ENCODE measurements at places on chromosomes 5 and 9.

GRCh38 chr5:159104759-159105144 lies 5.0 kb upstream of the EBF1 start:
- DNase-seq, result no peak

- DNase-seq, result no peak
Observed at GRCh38 chr5:138978080-138978479, 102.9 kb upstream of the LRRTM2 start.

- DNase-seq, result no peak
Observed at GRCh38 chr9:22050924-22051323, 41.8 kb upstream of the CDKN2B start.

DNA sequence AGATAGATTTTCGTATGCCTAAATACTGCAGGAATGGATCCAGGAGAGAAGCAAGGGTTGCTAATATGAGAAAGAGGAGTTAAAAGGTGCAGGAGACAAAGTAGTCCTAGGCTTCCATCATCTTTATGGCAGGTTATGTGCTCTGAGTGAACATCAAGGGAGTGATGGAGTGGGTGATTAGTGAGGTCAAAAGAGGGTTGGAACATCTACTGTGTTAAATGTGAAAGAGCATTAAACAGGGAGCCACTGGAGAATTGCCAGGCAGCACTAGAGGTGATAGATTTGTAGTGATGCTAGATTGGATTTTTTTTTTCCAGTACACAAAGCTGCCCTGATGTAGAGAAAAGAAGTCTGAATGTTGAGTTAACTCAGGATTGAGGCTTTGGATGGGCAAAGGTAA lies 199.3 kb downstream of the NMUR2 start:
- DNase-seq, result no peak

DNA sequence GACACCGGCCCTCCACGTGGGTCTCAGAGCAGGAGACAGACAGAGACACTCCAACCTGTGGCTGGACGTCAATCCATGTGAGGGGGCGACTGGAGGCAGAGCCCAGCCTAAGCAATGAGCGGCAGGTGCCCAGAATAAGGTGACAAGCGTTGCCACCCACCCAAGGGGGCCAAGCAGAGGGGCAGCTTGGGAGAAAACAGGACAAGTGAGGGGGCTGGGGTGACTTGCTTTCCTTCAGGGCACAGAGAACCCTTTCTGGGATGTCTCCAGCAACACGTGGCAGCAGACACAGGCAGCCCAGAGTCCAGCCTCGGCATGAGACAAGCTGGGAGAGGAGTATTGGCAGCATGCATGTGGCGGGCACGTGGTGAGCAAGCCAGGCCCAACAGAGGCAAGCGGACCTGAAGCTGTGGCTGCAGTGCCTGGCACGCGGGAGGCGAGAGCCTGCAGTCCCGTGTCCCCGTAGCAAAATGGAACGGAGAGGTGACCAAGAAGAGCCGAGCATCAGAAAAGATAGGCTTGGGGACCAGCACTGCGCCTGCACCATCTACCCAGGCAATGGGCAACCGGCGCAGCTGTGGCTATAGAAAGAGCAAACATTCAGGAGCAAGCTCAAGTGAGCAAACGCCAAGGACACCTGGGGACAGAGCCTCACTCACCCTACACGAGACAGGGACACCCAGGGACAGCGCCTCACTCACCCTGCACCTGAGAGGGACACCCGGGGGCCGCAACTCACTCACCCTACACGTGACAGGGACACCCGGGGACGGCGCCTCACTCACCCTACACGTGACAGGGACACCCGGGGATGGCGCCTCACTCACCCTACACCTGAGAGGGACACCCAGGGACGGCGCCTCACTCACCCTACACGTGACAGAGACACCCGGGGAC lies 6.2 kb downstream of the TERT start:
- no peak for DNase-seq

DNA sequence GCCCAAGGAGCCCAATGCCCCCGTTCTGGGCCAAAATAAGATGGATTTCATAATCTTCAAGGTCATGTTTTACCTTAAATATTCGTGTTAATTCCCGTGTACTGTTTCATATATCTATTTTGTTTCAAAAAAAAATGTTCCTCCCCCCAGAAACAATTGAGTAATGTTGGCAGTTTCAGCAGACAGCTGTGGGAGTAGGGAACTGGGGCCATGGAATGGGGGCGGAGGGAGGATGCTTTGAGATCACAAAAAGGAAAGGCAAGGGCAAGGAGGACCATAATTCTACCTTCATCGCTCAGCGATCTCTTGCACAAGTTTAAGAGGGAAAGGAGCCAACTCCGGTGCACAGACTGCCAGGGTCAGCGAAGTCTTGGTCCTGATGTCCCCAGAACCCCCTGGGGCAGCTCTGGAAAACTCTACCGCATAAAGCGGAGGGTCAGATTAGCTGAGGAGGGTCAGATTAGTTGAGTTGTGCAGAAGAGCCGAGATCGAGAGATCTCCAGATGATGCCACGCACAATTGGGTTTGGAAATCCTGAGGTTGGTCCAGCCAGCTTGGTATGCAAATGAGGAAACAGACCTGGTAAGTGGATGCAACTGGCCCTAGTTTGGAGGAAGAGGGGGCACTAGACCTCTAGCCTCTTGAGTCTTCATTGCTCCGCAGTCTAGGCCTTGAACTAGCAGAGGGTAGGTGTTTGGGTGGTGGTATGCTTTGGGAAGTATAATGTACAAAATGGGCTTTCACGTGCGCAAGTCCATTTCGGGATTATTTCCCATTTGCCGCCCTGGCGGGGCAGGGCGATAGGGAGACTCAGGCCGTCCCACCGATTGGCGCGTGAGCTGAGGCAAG lies 24.0 kb downstream of the CDKN2A start:
- no peak for DNase-seq

DNA sequence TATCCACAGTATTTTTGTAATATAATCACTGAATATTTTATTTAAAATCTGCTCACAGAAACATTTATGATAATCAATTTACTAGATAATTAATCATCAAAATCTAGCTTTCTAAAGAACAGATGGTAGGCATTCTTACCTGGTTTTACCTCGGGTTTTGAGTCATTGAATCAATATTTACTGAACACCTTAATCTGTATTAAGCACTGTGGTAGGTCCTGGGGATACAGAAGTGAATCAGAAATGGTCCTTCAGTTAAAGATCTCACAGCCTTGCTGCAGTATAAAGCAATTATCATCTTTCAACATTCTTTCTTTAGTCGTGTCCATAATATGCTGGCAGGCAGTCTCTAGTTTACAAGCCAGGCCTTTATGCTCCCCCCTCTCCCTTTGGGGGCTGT lies 2.0 kb upstream of the MEIKIN start:
- no peak for DNase-seq

DNA sequence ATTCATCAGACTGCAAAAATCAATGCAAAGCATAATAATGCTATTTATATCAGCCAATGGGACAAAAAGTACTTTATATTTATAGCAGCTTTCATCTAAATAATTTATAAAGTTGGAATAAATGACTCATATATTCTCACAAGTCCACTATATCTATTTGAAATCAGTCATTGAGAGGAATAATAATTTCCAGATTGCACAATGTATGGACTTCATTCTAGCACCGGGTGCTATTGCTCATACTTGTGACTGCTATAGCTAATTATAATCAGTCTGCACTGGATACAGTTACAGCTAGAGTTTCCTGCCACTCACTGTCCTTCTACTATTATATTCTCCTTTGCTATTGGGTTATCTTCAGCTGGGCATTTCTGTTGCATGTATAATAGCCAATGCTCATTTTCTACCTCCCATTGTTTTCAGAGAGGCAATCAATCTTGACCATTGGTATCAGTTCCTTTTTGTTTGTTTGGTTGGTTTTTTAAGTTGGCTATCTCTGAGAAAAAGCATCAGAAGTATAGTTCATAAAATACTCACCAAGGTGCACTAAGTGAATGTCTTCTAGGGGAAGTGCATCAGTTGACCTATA lies 1.9 kb downstream of the CDH18 start:
- DNase-seq, result no peak

DNA sequence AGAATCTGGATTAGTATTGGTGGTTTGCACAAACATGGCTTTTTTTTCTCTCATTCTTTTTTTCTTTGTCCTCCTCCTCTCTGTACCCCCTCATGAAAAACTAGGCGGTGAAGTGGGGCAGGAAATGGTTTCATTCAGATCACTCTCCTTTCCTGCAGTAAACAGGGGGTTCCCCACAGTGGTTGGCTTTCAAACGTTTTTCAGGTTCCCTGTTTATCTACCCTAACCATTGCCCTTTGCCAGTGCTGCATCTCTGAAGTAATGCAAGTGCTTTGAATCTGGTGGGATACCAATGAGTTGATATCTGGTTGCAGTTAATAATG lies 29.8 kb downstream of the NR4A3 start:
- no peak for DNase-seq

DNA sequence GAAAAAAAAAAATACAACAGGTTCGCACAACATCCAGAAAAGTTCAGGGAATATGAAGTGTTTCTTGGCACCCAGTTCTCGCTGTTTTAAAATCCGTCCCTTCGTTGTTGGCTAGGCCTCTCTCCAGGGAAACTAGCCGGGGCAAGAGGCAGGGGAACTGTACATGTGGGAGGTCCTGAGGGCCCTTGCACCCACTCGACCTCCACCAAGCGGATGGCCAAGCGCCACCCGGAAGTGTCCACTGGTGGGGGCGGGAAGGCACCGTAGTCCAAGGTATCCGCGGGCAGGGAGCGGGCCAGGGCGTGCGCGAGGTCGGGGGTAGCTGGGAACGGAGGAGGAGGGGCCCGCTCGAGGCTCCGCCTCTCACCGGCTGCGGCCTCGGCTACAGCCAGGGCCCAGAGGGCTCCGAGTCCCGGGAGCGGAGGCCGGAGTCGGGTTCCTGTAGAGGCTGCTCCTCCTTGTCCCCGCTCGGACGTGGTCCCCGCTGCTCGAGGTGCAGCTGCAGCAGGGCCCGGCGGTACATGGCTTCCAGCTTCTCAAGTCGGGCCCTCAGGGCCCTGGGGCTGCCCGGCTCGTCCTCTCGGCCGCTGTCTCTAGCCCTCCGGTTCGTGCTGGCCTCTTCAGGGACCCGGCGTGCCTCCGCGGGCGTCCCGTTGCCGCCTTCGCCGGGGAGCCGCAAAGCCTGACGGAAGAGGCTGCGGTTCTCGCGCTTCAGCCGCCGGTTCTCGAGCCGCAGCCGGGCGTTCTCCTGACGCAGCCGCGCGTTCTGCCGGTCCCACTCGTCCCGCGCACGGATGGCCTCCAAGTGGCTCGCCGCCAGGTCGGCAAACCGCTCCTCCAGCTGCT lies 720 bp downstream of the TUSC1 start:
- DNase-seq, result no peak

DNA sequence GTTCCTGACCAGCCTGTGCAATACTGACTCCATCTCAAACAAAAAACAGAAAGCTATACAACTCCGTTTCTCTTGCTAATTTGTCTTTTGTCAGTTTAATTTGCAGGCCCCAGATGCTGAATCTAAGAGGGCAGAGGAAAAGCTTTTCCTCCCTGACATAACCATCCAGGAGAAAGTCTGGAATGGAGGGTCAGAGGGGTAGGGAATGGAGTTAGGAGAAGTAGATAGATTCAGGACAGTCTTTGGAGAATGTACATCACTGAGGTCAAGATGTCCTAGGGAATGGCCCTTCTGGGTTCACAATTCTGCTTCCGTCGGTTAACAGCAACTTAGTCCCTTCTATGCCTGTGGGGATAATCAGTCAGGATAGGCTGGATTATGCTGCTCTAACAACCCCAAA lies 6.6 kb upstream of the SQSTM1 start:
- no peak for DNase-seq

GRCh38 chr9:18907927-18908625 lies 124.9 kb downstream of the SAXO1 start:
- DNase-seq, result no peak

- no peak for DNase-seq
Observed at GRCh38 chr5:151093476-151093889, 12.6 kb upstream of the TNIP1 start.

DNA sequence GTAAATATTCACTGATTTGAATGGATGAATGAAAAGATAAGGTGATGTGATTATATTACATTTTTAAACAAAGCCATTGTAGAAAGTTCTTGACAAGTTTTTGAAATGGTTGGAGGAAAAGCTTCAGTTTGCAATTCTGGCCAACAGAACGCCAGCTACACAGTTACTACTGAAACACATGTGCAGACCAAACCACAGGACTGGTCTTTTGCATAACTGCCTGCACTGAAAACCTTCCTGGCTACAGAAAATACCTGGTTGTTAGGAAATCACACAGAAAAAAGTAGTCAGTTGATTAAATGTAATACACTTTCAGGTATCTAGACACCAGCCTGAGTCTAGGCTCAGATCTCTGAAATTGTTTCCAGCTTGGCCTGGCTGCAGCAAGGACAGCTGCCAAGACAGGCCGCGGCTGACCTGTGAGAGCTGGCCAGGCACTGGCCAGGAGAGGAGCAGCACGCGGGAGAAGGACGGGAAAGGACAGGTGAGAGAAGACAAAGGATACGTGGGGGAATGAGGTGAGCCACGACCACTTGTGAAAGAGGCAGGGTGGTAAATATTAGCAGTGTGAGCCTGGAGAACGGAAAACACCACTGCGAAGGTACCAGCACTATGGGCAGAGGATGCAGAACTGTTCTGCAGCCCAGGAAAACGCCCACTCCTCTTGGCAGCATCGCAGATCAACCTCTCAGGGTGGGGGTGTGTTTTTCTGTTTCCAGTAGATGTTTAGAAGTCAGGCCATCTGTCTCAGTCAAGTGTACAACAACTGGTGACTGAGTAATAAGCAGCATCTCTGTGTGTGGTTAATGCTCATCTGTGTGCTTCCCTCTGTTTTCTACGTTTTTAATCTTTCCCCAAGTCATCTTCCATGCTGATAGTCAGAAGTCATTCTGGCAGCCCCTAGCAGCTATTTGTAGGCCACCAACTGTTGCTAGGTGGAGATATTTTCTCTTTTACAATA lies 137.4 kb downstream of the SCAMP1 start:
- DNase-seq, result no peak

GRCh38 chr5:122702524-122702875 lies 72.4 kb upstream of the SNX2 start:
- no peak for DNase-seq

GRCh38 chr5:117055517-117055916 lies 480.9 kb upstream of the SEMA6A start:
- no peak for DNase-seq

DNA sequence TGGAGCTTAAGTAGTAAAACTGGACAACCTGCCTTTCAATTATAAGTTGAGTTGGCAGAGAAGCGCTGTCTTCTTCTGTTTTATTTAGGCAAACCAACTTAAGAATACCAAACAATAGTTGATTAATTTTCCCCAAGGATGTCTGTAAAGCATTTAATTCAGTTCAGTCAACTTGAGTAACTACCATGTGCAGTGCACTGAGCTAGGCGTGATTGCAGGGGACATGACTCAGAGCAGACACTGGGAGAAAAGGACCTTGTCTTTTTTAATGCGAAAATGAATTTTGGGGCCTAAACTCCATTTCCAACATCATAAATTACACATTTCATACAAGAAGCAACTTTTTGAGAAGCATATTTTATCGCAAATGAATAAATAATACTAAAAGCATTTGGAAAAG lies 66.3 kb downstream of the FBXL7 start:
- DNase-seq, result no peak

- no peak for DNase-seq
Observed at GRCh38 chr5:111248571-111248970, 24.4 kb downstream of the CAMK4 start.
